Stimulated activated CD4-positive, alpha-beta T cell treated with anti-CD3 and anti-CD28 coated beads, Interleukin-1b, Interleukin-23, amount 100 ng/mL, for 24 hours (primary cell): ENCODE measurements at places on chromosomes 4 and X.

- no peak for DNase-seq
Observed at GRCh38 chrX:153727123-153727931, 2.7 kb downstream of the ABCD1 start.

DNA sequence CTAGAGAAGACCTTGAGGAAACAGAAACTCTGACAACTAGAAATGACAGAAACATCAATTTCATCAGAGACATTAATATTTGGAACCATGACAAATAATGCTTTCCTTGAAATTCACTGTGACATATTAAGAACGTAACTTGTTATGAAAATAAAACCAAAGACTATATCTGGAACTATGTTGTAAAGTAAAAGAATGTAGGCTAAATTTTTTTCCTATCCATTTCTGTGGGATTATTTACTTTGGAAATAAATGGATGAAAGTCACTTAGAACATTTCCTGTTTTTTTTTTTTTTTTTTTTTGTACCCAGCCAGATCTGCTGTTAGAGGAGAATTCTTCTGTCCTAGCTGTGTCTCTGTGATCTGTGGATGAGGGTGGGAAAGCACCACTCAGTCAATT lies 255.9 kb downstream of the SPRY1 start:
- DNase-seq = no peak

GRCh38 chr4:155687380-155687982 lies 20.8 kb downstream of the GUCY1A1 start:
- DNase-seq = no peak

GRCh38 chr4:80036949-80037685 lies 35.9 kb downstream of the ANTXR2 start:
- DNase-seq = no peak

- DNase-seq = no peak
Observed at GRCh38 chr4:54332542-54332941, 103.4 kb downstream of the PDGFRA start.

DNA sequence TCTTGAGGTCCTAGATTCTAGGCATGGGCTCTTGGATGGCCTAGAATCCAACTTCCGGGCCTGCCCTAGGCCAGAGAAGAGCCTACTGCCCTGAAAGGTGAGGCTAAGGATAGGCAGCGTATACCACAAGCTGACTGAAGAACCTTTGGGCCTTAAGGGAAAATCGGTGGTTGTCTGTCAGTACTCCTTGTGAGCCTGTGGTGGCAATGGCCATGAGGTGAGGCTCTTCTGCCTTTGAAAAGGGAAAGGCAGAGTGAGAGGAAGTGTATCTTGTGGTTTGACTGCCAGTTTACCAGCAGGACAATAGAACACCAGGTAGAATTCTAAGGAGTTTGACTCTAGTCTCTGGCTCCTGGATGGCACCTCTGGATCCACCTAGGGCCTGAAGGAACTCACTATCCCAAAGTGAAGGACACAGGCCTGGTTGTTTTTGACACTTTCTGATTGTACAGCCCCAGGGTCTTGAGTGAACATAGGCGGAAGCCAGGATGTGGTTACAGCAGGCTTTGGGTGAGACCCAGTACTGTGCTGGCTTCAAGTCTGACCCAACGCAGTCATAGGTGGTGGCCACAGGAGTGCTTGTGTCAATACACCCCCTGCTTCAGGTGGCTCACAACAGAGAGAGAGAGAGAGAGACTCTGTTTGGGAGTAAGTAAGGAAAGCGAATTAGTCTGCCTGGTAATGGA lies 20.9 kb downstream of the ITIH6 start:
- DNase-seq = no peak

DNA sequence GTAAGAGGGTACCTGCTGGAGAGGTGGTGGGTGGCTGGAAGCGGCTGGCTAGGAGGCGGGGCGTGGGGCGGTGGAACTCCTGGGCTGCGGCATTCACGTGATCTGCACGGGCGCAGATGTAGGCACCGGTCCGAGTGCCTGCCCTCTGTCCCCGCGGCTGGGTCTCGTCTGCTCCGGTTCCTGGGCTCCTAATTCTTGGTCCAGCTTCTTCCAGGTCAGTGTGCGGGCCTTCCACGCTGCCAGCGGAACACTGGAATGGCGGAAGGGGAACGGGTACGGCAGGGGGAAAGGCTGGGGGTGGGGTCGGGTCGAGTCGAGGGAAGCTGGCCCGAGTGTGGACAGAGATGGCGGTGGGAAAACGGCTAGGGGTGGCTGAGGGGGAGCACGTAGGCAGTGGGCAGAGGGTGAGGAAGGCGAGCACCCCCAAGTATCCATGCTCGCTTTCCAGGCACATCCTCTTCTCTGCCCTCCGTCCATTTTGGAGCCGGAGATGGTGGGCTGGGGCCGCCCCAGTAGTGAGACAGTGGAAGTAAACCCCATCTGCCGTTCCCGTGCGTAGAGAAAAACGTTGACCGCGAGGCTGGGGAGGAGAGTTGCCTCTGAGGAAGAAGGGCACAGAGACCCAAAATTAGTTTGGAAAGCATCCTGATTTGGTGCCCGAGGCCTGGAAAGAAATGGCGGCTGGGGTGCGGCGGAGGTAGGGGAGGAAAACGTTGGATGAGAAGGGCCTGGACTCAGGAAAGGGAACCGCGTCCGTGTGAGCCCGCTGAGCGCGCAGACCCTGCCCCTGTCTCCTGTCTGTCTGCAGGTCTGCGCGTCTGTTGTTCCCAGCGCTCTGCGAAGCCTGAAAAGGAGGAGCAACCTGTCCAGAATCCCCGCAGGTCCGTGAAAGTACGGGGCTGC lies at the start of gene TCEAL4:
TSS of gene TCEAL4 (plus strand) at position 105 of the 903 bp plus-strand sequence. CDS start 1,161 bp downstream, outside the sequence.
- DNase-seq = no peak

- no peak for DNase-seq
Observed at GRCh38 chr4:93751411-93751810, 77.1 kb upstream of the ATOH1 start.

GRCh38 chrX:144801786-144802185 lies 445.5 kb upstream of the SPANXN1 start:
- no peak for DNase-seq

DNA sequence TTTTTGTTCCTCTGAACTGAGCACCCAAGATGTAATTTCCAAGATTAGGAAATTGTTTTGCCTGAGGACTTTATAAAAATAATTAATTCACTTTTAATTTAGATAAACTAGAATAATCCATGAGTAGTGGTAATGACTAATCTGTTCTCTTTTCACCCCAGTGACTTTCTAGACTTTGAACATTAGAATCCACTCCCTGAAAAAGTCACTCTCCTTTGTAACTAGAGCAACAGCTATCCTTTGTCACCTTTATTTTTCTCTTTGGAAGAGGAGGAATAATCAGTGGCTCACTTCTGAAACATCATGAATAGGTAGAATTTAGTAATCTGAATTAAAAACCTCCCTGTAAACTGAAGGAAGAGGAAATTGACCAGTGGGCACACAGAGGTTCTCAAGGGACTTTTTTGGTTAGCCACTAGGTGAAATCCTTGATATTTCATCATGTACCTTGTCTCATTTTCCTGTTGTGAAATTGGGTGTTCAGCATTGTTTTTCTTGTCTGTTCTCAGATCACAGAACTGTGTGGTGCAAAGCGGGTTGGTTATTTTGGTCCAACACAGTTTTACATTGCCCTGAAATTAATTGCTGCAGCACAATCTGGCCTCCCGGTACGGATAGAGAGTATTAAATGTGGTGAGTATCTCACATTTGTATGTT lies 59.4 kb downstream of the REPS2 start:
- no peak for DNase-seq

DNA sequence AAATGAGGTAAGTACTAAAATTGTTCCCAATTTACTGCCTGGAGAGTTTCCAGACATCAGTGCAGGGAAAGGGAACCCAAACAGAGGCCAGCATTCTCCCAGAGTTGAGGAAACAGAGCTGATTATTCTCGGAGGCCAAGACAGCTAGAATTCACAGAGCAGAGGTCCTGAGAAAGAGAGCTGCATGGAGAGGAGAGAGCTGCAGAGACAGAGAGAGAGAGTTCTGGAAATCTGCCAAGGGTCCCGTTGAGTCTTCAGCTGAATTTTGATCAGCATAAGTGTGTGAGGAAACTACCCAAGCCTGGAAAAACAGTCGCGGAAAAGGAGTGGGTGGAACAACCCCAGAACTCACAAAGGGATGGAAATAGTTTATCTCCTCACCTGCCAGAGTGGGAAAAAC lies 43.8 kb upstream of the GPR173 start:
- DNase-seq = no peak

GRCh38 chrX:137052643-137053235 lies 18.9 kb upstream of the GPR101 start:
- DNase-seq = no peak

- no peak for DNase-seq
Observed at GRCh38 chr4:52371841-52372240, 287.3 kb downstream of the USP46 start.

DNA sequence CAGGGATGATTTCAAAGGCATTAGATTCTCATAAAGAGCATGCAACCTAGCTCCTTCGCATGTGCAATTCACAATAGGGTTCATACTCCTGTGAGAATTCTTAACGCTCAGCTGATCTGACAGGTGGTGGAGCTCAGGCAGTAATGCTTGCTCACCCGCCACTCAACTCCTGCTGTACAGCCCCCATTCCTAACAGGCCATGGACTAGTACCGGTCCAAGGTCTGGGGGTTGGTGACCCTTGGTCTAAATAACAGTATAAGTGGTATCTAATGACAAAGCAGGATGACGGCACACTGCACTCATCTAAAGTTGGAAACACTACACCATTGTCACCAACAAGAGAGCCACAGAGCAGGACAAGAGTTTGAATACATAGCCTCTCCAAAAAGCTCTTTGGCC lies 28.5 kb downstream of the ADGRA3 start:
- DNase-seq = no peak

DNA sequence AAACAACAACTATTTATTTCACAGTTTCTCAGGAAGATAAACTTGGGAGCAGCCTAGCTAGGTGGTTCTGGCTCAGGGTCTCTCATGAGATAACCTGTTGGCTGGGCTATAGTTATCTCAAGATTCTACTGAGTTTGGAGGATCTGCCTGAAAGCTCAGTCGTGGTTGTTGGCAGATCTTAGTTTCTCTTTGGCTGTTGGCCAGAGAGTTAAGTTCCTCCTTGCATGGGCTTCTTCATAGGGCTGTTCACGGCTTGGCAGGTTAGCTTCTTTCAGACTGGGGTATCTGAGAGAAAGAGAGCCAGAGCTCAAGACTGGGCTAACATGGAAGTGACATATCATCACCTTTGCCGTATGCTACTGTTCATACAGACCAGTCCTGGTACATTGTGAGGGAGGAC lies 28.7 kb downstream of the SEC24B start:
- no peak for DNase-seq

GRCh38 chrX:25531096-25531495 lies 515.3 kb upstream of the ARX start:
- no peak for DNase-seq

- no peak for DNase-seq
Observed at GRCh38 chr4:185730849-185731608, 81.0 kb downstream of the SORBS2 start.

DNA sequence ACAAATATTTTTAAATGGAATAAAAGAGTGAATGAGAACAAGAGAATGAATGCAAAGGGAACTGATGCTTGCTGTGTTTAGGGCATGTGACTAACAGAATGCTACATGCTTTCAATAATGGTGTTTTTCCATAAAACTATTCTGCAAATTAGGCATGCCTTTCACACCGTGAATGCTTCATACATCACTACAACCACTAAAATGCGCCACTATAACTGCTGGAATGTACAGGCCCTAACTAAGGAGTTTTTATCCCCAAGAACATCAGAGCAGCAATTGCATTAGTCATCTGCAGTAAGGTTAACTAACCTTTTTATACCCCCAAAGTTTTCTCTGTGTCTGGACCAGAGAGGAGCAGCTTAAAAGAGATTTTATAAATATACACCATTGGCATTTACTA lies 190.4 kb downstream of the ARAP2 start:
- DNase-seq = no peak

- DNase-seq = no peak
Observed at GRCh38 chr4:7374571-7374970, 60.2 kb downstream of the PSAPL1 start.

DNA sequence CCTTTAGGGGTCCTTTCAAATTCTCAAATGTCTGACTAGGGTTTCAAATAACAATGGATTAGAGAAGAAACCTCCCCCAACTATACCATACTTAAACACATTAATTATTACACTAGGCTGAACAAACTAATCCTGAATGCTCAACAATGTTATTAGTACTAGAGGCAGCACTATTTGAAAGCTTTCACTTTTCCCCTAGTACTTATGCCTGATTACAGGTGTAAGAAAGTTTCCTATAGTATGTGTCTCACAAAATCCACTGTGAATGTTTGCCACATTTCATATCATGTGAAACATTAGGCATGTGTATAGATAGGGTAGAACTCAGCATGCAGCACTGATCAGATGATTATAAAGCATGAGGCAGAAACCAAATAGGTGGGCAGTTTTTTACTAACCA lies 336.2 kb downstream of the ZNF674 start:
- no peak for DNase-seq

DNA sequence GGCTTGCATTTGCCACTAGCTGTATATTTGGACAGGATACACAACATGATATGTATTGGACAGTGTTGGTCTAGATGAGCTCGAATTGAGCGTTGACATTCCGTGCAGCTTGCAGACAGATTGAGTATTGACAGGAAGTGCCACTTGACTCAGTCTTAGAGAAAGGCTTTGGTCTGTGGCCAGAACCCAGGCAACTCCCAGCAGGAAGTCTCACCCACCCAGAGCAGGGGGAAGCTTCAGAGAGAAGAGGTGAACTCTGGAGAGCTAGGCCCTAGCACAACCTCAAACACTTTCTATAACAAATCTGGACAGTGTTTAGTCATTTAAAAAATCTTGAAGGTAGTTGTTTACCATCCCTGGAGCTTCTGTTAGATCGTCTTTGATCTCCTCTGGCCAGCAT lies 280.5 kb downstream of the FBXW7 start:
- no peak for DNase-seq

- DNase-seq = no peak
Observed at GRCh38 chr4:3145234-3145924, 70.9 kb downstream of the HTT start.

DNA sequence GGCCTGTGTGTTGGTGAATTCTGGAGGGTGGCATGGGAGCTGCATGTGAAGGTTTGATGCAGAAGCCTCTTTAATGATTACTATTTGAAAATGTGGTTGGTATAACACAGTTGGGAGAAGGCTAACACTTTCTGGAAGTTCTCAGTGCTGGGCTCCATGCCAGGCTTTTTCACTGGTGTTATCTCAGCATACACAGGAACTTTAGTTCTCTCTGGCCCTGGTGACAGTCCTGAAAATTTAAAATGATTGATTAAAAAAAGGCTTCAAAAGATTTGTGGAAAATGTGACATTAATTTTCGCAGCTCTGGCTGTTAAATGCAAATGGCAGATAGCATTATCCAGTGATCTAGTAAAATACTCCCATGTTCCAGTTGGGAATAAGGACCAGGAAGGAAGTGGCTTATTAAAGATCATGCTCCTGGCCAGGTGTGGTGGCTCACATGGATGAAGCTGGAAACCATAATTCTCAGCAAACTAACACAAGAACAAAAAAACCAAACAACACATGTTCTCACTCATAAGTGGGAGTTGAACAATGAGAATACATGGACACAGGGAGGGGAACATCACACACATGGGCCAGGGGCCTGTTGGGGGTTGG lies 36.6 kb downstream of the DIPK2B start:
- no peak for DNase-seq

GRCh38 chr4:25818876-25819275 lies 43.9 kb downstream of the SEL1L3 start:
- no peak for DNase-seq

- peak; percentile 0 for DNase-seq
Observed at GRCh38 chrX:85244450-85245211, 840 bp downstream of the ZNF711 start.

- DNase-seq = no peak
Observed at GRCh38 chr4:16489226-16489625, 263.0 kb upstream of the TAPT1 start.
